NCI-H460 (cell line): ENCODE measurements at places on chromosomes 5 and 9.

- no peak for DNase-seq
Observed at GRCh38 chr9:14198841-14199455, 115.0 kb downstream of the NFIB start.

DNA sequence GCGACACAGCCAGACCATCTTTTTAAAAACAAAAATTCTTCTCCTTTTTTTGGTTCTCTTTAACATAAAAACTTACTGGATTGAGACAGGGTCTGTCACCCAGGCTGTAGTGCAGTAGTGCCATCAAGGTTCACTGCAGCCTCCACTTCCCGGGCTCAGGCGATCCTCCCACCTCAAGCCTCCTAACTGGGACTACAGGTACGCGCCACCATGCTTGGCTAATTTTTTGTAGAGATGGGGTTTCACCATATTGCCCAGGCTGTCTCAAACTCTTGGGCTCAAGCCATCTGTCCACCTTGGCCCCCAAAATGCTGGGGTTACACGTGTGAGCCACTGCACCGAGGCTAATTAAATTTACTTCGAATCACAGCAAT lies 13.8 kb downstream of the HNRNPK start:
- no peak for DNase-seq

DNA sequence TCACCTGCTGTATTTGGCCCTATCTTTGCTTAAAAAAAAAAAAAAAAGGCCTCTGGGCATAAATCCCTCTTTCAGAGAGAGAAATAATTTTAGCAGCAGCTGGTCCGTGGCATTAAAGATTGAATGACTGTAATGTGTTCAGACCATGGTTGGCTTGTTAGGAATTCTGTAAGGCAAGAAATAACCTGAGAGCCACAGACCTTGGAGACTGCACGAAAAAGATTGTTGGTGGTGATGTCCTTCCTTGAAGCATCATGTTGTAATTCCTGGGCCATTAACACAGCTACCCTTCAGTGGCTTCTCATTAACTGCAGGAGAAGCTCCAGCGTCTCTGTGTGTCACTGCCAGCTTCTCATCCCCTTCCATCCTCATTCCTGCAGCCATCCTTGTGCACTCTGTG lies 79.0 kb downstream of the SGCD start:
- no peak for DNase-seq

GRCh38 chr5:77960863-77961396 lies 184.8 kb upstream of the TBCA start:
- DNase-seq, result no peak

- no peak for DNase-seq
Observed at GRCh38 chr5:180553530-180553929, 37.8 kb downstream of the SCGB3A1 start.

- DNase-seq, result no peak
Observed at GRCh38 chr9:93950619-93951601, 4.2 kb downstream of the BARX1 start.

- DNase-seq, result no peak
Observed at GRCh38 chr5:7878381-7878873, 9.5 kb downstream of the MTRR start.

DNA sequence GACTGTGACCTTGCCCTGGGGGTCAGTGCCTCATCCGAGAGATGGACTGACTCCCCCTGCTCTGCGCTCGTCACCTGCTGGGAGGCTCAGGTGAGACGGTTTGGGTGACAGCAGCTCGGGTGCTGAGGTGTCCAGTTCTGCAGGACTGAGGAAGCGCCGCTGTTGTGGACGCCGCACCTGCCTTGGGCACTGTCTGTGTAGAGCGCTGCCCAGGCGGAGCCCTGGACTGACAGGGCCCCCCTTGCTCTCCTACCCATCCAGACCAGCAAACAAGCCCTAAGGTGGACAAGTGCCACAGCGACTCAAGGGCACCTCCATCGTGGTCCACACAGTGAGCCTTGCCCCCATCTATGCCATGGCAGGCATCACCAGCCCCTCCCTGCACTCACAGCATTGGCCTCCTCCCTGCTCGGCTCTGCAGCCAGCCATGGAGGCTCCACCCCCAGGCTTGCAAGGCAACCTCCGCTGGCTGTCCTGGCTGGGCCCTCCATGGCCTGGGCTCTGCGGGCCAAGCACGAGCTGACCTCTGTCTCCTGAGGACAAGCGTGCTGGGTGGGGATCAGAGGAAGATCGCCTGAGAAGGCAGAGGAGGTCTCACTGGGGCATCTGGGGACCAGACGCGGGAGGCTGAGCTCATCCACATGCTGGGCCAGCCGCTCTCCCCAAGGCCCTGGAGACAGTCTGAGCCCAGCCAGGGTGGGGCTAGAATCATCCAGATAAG lies 87.1 kb upstream of the COL5A1 start:
- no peak for DNase-seq

DNA sequence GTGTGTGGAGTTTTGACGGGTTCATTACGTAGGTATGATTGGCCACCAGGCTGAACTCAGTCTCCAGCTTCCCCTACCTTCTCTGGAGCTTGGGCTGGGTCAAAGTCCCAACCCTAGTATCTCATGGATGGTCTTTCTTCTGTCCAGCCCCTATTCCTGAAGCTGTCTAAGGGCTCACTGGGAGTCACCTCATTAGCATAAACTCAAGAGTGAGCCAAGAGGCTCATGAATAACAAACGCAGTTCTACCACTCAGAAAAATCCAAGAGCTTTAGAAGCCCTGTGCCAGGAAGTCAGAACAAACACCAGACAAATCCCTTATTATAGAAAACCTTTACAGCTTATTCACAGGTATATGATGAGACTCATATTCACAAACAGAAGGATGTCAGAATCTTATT lies 180.3 kb upstream of the NFIL3 start:
- no peak for DNase-seq

DNA sequence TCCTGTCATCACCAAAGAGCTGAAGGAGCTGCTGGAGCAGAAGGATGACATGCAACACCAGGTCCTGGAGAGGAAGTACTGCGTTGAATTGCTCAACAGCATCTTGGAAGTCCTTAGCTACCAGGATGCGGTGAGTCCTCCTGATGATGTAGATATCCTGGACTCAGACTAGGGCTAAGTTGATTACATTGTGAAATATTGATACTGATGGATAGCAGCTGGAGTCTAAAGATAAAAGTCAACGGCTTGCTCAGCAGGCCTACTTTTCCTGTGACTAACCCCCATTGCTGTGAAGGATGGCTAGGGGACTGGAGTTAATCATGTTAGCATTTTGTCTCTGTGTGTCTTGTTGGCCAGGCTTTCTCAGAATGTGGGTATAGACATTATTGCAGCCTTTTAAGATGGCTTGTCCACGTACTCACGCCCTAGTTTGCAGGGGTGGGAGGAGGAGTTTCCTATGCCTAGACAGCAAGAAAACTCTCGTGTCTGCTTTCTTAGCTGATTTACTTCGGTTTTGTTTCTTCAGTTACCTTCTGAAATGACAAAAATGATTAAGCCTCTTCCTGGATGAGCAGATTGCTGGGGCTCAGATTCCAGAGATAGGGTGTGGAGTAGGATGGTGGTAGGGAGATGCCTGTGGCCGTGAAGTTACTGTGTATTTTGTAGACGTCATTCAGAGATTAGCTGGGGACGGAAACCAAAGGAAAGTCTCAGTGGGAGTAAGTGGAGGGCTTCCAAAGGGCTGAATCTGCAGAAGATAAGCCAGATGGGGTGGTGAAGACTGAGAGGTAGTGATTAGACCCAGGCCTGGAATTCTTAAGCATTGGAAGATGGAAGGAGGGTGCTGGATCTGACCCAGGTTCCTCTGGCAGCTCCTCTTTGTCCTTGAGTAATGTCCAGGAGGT lies 166.3 kb downstream of the DOCK2 start:
- DNase-seq, result peak; percentile 52

- no peak for DNase-seq
Observed at GRCh38 chr5:124744170-124744971, 2.1 kb downstream of the ZNF608 start.

GRCh38 chr5:154544646-154545045 lies 66.6 kb upstream of the HAND1 start:
- DNase-seq, result no peak

GRCh38 chr5:96936431-96937320 lies 796 bp downstream of the LNPEP start:
- DNase-seq, result no peak

DNA sequence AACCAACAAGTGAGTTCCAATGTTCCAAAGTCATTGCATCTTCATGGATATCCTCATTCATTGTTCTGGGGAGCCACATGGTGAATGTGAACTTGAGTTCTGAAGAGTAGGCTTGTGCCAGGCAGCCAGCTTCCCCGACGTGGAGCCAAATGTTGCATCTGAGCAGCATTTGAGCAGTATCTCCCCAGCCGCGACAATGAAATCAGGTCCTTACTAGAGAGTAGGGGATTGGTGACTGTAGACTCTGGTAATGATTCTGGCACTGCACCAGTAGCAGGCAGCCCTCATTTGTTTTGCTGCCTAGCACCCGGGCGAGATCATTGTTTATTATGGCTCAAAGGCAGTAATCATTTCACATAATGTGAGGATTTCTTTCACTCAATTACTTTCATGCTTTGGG lies 451.4 kb upstream of the C9orf72 start:
- DNase-seq, result no peak

DNA sequence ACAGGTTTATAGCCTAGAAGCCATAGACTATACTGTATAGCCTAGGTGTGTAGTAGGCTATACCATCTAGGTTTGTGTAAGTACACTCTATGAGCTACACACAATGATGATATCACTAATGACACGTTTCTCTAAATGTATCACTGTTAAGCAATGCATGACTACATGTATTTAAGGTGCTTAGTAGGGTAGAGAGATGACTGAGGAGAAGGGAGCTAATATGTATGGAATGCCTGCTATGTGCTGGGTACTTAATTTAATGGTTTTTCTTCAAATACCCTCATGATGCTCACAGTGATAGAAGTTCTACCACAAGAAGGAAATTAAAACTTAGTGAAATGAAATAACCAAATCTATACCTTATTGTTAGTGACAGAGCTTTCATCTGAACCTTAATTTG lies 1785.5 kb downstream of the EFNA5 start:
- DNase-seq, result no peak

DNA sequence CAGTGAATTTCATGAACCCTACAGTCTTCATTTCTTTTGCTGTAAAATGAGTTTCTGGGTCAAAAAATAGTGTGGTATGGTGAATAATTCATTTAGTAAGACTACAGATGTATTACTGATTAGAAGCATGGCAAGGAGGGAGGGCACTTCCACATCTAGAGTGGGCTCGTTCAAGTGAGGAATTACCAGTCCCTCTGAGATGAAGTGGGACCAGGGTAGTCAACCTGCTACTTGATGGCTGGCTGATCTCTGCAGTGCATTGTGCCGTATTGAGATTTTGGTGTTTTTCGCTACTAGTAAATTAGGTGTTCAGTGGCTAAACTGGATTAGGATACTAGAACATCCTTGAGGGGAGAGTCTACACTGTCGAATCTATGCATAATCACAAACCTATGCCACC lies 10.8 kb downstream of the CDC37L1 start:
- DNase-seq, result no peak

- DNase-seq, result no peak
Observed at GRCh38 chr9:86788456-86788855, 158.8 kb downstream of the GAS1 start.

DNA sequence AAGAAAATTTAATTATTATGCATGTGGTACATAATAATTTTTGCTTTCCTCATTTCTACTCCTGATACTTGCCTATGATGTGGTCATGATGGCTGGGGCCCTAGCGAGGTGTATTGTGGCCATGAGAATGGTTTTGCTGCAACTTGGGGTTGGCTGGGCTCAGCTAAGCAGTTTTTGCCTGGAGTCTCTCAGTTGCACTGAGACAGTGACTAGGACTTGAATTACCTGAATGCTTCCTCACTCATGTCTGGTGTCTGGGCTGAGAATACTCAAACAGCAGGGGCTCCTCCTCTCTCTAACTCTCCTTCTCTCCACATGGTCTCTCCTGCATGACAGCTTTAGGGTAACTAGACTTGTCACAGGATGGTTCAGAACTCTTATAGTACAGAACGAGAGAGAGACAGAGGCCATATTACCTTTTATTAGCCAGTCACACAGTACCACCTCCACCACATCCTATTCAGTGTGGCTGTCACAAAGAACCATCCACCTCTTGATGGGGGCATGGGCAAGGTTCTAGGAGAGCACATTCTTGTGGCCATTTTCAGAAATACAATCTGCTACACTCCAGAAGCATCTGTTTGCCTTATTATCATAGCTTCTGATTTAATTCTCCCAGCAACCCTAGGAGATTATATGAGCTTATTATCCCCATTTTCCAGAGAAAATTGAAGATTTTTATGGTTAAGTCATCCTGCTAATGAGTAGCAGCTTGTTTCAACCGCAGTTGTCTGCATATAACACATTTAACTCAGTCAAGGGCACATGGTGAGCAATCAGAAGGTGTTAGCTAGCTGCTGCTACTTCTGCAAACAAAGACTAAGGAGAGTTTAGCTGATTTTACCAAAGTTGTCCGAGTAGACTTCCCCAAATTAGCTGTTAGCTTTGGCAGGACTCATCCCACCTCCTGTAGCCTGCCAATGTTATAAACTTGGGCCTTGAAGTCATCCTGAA lies 245.1 kb downstream of the DOCK8 start:
- DNase-seq, result no peak
